ENCODE measurements at places on chromosomes 11 and 22. TPM values are rescaled to one million over a fixed set of nuclear protein-coding genes. Genes with fewer than 3 reads are reported as not detected.

DNA sequence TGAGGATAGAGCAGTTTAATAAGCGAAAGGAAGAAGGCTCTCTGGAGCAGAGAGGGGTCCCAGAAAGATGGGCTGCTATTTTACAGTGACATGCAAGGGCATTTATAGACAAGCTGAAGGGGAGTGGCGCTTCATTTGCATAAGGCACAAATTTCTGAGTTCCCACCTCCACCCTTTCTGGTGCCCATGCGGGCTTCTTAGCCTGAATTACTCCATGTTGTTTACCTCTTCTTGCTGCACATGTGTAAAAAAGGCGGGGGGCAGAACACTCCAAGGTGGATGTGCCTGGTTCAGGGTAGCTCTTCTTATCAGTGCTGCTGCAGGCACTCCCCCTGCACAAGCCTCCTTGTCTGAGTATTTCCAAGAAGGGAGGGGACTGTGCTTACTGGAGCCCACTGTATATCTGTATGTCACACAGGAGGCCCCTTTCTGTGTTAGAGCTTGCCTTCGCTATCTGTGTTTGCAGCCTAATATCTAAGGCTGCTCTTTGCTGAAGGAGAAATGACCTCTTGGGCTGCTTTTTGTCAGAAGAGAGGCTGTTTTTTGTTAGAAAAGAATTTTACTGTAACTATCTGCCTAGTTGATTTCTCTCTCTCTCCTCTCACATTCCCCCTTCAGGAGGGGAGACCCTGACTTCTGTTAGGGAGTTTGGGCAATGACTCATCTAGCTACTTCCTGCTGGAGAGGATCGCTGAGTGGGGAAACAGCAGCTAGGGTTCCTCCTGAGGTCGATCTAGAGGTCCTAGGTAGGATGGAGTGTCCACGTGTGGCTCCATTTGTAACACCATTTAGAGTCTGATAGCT is 1057.0 kb upstream of the CNTN5 start:
- no peak for DNase-seq

DNA sequence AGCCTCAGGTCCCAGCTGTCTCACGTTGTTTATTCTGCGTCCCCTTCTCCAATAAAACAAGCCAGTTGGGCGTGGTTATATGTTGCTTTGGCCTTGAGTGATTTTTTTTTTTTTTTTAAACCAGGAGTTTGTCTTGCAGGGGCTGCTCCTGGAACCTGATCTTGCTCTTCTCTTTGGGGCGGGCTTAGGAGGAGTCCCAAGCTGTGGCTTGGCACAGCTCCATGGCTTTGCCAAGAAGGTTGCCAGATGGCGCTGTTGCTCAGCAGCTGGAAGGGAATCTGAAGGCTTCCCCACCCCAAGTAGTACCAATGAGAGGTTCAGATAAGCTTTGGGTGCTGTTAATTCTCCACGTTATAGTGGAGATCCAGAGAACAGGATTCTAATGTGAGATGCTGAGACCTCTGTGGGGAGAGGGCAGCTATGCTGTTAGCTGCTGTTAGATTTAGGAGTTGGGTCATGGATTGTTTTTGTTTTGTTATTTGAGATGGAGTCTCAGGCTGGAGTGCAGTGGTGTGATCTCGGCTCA is 2.0 kb upstream of the FERMT3 start:
- DNase-seq, result no peak

DNA sequence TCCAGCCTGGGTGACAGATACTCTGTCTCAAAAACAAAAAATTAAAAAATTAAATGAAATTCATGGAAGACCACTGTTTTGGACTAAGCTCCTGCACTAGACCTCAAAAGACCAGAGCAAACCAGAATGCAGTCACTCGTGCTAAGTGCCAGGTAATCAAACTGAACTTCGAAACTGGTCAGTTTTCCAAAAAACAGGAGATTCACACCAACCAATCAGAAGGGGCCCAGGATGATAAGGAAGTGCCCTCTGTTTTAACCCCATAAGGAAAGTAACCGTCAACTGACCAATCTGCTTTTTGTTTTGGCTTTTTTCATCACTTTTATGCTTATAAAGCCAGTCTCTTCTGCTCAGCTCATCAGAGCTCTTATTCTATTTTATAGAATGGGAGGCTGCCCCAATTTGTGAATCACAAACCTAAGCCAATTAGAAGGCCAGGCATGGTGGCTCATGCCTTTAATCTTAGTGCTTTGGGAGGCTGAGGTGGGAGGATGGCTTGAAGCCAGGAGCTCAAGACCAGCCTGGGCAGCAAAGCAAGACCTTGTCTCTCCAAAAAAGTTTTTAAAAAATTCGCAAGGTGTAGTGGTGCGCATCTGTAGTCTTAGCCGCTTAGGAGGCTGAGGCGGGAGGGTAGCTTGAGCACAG is 10.1 kb upstream of the TOP3B start:
- no peak for DNase-seq

Gene CHST1
- total RNA-seq, result 1.7 TPM

Gene MTCH2
- 21.0 TPM for total RNA-seq

Gene FOXR1
- not detected for total RNA-seq
